ENCODE measurements at places on chromosomes 1 and 21.

- DNase-seq, result no peak
Observed at GRCh38 chr1:9793291-9793690, 30.5 kb downstream of the CLSTN1 start.

GRCh38 chr1:204093421-204093717 lies 20.5 kb downstream of the SOX13 start:
- DNase-seq, result no peak

GRCh38 chr1:78254517-78254916 lies 208.8 kb downstream of the GIPC2 start:
- DNase-seq, result no peak

DNA sequence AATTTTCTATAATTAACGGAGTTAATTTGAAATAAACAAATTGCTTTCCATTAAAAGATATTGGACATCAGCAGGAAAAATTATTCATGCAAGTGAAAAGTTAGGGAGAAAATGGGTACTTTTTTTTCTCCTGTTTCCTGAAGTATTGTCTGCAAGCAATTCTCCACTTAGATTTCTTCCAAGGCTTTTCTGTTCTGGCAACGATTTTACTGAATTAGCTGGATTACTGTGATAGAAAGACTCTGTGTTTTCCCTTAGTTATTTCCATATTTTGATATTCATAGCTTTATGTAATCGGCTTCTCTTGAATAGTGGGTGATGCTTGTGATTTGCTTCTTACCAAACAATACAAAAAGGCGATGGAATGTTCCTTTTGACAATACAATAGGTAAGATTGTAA lies 1333.9 kb downstream of the AMY1C start:
- DNase-seq, result no peak

- DNase-seq, result no peak
Observed at GRCh38 chr1:4221107-4221506, 321.0 kb upstream of the C1orf174 start.

DNA sequence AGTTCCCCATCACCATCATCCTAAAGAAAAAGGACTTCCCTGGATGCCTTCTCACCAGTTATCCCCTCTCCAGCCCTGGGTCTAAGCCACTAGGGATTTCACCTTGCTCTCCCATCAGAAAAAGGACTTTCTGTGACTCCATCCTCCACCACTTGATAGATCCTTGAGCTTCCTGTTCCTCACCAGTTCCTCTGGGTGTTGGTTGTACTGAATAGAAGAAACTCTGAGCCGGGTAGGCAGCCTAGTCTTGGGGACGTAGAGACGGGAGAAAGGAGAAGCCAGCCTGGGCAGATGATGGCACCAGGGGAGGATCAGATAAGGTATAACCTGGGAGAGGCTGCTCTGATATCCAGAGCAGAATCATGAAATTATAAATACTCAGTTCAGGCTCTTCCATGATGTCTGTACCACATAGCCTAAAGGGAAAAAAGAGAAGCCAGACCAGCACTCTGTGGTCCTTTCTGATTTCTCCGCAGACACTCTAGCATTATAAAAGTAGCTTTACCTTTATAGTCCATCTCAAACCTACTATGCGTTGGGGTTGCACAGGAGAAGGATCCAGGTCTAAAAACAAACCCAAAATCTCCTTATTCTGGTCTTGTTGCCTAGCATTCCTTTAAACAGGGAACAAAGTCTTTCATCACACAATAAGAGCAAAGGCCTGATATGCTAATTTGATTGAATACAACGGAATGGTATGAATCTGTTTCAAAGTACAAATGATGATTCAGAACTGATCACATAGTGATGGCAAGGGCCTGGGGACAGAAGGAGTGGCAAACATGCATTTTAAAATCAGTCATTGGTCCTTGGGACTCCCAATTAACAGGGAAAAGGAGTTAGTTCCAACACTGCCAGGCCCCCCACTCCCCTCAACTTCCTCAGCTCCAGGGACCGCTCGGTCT lies 1.2 kb upstream of the CD34 start:
- no peak for DNase-seq
